Foreskin melanocyte (primary cell): ENCODE measurements at places on chromosomes 6 and 20.

GRCh38 chr20:49583669-49584417 lies 15.9 kb upstream of the PTGIS start:
- DNase-seq = no peak

DNA sequence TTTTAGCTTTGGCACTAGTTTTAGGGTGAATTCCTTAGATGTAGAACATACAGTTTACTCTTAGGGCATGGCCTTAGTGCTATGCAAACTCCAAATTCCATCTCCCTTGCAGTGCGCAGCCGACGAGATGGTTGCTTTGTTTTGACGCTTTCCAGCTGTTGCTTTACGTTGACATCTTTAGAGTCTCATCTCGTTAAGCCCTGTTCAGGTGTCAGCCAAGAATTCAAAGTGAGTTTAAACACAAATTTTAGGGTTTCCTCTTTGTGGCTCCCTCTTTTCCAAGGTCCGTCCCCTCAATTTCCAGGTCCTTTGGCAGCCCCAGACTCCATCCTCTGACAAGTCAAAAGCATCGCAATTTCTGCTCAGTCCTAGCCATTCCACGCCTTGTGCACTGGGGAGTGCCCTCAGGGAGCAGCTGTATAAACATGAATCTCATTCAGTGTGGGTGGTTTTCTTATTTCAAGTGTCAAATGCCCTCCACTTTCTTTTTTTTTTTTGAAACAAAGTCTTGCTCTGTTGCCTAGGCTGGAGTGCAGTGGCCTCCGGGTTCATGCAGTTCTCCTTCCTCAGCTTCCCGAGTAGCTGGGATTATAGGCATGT lies 14.1 kb upstream of the MAK start:
- DNase-seq = peak; percentile 14

DNA sequence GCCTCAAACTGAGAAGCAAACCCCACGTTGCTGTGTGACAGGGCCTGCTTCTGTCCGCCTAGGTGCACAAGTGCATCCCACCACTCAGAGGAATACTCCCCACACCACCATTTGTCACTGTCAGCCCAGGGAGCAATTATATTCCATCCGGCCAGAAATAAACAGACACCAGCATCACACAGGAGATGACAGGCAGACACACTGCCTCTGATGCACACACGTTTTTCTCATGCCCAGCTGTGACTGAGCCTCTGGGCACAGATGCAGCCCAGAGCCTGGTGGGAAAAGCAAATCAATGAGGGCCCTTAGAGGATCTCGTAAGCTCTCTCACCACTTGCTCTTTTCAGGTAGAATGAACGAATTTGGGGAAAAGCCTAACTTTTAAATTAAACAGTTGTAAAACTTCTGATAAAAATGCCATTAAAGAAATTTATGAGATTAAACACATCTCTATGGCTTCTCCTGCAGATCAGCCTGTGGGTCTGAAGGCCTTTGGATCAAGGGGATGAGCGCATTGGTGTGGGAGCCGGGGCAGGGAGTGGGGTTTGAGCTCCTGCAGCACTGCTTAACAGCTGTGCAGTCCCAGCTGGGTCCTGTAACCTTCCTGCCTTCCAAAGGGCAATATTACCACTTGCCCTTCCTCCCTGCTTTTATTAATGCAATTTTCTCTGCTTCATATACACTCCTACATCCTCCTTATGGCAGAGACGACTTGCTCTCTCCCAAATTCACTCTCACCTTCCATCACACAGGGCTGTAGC lies 624.3 kb downstream of the PTPRT start:
- no peak for DNase-seq

- DNase-seq = no peak
Observed at GRCh38 chr20:51873652-51874051, 71.3 kb upstream of the SALL4 start.

DNA sequence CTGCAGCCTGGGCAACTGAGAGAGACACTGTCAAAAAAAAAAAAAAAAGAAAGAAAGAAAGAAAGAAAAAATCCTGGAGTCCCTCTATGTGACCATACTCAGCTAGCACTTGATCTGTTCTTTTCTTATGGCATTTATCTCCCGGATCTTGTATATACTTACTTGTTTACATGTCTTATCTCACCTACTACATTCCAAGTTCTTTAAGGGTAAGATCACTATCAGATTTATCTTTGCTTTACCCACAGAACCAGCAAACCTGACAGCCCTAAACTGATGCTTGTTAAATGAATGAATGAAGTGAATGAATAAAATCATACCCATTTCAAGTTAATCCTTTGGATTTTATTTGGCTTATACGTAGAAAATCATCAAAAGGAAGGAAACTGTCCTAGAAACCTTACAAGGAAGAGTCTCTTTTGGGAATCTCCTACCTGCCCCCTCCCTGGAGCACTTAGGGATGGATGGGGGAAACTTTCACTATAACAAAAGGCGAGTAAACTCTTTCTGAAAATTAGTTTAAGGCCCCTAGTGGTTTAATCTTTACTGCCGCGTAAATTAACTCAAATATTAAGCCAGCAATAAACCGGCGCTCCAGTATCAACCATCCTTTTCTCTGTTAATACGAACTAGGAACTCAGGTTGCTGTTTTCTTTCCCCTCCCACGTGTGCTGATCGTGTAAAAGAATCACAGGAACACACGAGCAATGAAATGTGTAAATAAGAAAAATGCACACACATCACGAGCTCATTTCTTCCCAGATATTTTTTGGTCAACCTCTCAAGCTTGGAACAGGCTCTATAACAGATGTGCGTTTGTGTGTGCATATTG lies 1.3 kb upstream of the UTRN start:
- no peak for DNase-seq

GRCh38 chr6:120735641-120736040 lies 598.6 kb downstream of the TBC1D32 start:
- DNase-seq = no peak

DNA sequence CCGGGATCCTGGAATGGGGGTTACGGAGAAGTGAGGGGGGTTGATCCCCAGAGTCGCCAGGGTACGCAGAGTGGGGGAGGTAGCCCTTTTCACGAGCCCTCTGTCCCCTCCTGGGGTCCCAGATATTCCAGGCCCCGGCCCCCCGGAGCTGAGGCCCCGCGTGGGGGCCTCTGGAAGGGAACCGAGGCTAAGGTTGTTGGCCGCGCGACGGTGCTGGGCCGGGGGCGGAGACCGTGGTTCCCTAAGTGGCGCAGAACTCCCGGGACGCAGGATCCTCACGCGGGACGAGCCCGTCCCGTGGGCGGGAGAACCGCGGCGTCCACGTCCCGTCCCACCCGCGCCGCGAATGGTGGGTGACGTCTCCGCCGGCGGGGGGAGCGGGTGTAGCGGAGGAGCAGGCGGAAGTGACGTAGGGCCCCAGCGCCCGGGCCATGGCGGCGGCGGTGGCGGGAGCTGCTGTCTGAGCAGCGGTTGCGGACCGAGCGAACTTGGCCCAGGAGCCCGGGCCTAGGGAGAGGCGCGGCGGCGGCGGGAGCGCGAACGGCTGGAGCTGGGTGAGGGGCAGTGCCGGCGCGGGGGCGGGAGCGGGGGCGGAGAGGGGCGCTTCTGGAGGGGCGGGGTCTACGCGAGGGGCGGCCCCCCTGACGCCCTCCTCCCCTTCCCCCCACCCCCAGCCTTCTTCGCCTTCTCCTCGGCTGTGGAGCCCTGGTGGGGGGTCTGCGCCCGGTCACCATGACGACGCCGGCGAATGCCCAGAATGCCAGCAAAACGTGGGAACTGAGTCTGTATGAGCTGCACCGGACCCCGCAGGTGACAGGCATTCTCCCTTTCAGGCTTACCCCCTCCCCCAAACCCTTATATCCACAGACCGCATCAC lies at the start of gene RING1:
Gene RING1 (plus strand): TSS at position 410 of the 877 bp plus-strand sequence. CDS start 323 bp downstream, at position 733.
- DNase-seq = peak; percentile 52

DNA sequence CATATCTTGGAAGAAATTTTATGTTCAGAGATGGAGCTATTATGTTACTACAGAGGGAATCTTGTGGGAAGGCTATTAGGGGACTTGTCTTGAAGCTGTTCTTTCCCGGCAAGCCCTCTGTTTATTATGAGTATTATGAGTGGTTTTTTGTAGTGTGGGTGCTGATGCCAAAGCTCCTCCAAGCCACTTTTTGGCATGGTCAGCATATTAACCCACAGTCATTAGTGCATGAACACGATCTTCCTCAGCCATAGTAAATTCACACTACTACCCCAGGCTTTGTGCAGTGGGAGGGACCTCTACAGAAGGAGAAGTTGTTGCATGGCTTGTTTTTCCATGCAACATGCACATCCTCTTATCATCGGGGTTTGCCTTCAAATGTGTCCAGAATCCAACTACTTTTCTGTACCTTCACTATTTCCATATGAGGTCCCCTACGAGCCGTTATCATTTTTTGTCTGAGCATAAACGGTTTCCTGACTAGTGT lies 6.5 kb upstream of the BMP6 start:
- no peak for DNase-seq

DNA sequence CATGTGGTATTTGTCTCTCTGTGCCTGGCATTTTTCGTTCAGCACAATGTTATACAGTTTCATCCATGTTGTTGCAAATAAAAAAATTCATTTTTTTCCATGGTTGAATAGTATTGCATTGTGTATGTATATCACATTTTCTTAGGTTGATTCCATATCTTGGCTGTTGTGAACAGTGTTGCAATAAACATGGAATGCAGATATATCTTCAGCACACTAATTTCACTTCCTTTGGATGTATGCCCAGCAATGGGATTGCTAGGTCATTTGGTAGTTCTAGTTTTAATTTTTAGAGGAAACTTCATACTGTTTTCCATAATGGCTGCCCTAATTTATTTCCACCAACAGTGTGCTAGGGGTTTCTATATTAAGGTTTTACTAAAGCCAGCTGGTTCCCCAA lies 52.6 kb downstream of the GFRAL start:
- DNase-seq = no peak

GRCh38 chr6:79048611-79049010 lies 29.4 kb downstream of the PHIP start:
- no peak for DNase-seq

- DNase-seq = no peak
Observed at GRCh38 chr20:63736893-63737694, 630 bp downstream of the LIME1 start.

DNA sequence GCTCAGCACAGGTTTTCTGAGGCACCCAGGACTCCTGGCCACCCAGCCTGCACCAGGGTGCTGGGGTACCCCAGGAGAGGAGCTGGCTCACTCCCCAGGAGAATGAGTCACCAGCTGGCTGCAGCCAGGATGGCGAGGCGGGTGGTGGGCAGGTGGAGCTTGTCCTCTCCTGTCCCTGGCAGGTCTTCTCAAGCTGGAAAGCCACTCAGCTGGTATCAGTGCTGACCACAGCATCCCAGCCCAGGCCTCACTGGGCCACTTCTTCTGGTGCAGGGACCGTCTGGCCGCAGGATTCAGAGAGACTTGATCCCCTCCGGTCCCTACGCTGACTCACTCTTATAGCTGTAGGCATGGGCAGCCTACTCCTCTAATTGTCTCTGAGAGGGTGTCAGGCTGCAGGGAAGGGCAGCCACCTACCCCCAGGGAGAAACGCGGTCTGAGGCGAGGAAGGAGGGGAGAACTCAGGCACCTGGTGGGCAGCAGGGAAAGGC lies 22.2 kb downstream of the TFEB start:
- no peak for DNase-seq

- no peak for DNase-seq
Observed at GRCh38 chr6:42441697-42442081, 10.0 kb downstream of the TRERF1 start.

GRCh38 chr6:136503303-136504029 lies 46.8 kb downstream of the MAP7 start:
- DNase-seq = no peak

GRCh38 chr20:47252879-47253307 lies 103.6 kb downstream of the ZMYND8 start:
- no peak for DNase-seq

GRCh38 chr6:14060971-14061370 lies 56.6 kb upstream of the CD83 start:
- DNase-seq = no peak

DNA sequence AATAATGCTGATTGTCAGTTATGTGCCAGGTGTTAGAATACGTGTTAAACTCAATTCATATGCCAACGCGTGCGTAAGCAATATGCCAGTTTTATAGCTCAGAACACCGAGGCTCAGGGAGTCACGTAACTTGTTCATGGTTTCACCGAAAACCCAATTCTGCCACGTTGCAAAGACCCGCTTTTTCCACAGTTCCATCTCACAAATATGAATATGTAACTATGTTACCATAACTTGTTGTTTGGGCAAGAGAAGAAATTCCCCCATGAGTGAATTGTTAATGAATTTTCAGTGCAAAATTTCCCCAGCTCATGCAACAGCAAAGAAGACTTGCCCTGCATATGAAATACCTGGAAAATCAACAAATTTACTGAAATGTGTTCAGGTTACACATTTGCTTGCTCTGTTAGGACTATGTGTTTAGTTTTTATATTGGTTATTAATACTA lies 30.1 kb downstream of the SF3B5 start:
- DNase-seq = no peak
